Hepatic stellate cell (primary cell): ENCODE measurements at places on chromosomes 6 and 20.

DNA sequence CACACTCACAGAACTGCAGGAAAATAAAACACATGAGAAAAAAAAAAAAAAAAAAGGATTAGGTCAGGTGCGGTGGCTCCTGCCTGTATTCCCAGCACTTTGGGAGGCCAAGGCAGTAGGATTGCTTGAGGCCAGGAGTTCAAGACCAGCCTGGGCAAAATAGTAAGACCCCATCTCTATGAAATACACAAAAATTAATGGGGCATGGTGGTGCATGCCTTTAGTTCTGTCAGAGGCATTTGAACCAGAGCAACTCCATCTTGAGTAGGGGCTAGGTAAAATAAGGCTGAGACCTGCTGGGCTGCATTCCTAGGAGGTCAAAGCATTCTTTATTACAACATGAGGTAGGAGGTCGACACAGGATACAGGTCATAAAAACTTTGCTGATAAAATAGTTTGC, 39.0 kb upstream of the JARID2 start:
- DNase-seq, result no peak

DNA sequence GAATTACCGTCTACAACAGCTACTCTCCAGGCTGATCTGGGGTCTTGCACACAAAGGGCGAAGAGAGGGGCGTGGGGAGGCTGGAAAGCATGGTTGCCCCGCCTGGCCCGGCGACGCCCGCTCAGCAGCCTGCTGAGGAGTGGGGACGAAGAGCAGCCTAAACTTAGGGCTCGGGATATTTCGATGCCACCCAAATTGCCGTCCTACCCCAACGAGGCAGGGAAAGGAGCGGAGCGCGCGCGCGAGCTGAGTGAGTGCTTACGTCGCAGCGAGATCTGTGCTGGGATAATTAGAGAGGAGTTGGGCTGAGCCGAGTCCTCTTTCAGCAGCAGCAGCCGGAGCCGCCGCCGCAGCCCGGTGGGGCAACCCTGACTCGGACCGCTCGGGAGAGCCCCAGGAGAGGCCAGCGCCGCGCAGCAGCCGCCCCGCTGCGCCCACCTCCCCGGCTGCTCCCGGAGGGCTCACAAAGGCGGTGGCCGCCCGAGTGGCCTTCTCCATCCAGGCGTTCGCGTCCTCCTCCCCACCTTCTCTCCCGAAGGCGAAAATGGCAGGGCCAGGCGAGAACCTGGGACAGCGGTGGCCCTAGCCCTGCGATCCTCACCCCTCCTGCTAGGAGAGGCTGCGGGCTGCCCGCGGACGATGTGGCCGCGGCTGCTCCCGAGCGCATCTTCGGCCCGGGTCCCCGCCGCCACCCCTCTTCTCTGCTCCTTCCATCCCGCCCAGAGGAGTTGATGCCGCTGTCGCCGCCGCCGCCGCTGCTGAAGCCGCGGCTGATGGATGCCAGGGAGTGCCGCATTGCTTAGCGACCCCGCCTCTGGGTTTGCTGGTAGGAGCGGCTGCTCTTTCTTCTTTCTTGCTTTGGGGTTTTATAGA, at the start of gene CLVS2:
CLVS2 (plus strand) TSS at position 315 of the 873 bp plus-strand sequence. CDS start 1,543 bp downstream, outside the sequence.
- DNase-seq, result no peak

DNA sequence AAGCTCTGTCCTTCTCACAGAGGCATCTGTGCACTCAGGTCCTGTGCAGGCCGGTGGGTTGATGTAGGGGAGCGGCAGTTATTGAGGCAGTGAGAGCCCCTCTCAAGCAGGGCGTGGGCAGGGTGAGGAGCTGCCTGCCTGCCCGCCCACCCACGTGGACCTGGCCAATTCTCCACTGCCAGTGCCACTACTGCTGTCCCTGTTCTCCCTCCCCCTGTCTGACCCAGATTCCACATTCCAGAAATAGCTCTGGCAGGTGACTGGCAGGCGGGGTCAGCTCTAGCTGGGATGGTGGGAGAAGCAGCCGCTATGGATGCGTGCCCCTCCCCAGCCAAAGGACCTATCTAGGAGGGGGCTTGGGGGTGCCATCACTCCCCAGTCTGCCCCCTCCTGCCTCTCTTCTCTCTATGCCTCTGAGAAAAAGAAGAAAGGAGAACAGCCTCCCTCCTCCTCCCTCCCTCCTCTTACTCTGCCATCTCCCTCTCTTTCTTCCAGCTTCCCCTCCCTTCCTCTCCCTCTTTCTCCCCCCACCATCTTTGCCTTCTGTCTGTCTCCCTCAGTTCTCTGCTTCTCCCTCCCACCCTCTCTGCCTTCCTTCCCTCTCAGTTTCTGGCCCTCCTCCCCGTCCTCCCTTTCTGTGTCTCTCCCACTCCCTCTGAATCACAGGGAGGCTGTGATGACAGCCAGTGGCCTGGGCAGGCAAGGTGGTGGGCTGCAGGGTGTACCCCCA, 86.5 kb upstream of the MYL9 start:
- peak; percentile 56 for DNase-seq

GRCh38 chr20:61806995-61807394, 258.7 kb downstream of the TAF4 start:
- DNase-seq, result no peak

DNA sequence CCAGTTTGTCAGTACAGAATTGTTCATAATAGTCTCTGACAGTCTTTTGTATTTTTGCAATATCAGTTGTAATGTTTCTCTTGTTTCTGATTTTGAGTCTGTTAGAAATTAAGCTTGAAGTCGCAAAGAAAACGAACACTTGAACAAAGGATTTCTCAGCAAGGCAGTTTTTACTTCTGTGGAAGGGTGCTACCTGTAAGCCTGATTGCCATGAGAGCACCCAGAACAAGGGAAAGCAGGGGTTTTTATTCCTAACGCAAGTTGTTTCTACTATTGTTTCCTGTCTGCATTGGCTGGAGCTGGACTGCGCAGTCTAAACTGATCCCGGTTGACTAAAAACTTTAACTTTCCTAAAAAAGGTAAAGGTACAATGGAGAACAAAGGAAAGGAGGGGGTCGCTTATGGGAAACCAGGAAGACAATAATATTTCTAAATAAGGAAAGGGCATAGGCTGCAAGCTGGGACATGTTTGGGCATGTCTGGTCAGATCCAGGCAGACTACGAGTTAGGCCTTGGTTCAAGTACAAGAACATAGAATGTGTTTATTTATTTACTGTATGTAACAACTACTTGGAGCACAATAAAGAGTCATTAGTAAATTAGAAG, 28.5 kb downstream of the HLA-B start:
- DNase-seq, result no peak

DNA sequence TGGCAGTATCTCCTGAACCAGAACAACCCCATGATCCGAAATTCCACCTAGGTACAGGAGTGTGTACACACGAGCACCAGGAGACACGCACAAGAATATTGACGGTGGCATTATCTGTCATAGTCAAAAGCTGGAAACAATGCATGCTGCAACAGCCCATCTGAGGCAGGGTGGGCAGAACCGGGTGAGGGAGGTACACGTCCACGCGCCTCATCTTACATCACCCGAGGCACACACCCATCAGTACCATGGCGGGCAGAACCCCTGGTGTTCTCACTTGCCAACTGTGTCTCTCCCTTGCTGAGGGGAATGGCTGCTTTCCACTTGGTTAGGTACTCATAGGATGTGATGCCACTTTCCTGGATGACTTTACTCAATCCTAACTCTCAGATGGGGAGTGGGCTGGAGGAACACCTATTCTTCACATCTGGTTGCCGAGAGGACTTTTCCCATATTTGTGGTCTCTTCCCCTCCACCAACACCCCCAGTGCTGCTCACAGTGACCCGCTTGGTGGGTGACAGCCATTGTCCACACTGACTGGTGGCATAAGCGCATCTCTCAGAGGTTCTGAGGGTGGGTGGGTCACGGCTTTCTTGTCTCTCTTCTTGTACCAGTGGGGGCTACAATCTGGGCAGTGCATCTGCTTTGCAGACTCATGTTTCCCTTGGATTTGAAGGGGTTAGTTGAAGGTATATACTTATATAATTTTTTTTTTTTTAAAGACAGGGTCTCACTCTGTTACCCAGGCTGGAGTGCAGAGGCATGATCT, 13.5 kb downstream of the PPP1R3G start:
- DNase-seq, result no peak

DNA sequence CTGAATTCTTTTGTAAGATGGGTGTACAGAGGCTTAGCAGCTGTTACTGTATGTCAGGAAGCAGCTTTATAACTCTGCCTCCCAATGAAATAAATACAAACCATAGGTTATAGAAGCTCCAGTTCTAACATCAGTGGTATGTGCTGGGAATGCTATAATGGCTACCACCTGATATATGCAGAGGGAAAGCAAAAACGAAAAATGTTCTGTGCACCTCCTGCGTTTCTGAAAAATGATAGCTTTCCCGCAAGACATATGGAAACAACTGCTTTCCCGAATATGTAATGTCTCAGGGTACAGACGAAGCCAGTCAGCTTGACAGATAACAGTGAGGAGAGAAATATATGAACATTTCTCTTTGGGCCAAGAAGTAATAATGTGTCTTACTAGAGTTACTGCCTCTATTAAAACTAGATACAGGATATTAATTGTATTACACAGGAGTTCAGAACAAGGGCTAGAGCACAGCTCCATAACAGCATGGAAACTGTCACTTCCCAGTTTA, 517.0 kb upstream of the NRSN1 start:
- DNase-seq, result no peak

DNA sequence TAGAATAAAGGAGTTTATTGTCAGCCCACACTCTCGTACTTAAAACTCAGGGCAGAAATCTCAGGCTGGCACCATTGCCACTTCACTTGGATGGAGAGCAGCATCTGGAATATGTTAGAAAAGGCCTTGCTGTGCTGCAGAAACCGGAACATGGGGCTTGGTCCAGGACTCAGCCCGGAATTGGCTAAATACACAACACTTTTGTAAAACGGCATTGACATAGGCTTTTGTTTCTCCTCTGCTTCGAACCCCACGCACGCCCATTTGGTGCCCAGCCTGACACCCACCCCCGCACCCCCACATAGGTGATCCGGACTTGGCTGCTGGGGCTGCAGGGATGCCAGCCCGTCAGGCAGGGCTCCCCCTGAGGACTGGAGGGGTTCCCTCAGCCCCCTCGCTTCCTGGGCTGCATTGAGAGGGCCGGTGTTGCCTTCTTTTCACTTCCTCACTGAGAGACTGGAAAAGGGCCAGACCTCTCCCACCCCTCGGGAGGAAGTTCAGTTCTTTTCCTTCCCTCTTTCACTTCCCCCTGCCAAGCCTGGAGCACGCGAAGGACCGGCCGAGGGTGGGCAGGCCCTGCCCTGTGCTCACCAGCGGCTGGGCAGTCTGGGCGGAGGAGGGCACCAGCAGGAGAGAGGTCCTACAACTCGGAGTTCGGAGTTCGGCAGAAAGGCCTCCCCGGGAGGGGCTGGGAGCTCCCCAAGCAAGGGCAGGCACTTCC, 17.9 kb upstream of the CST3 start:
- DNase-seq, result no peak

GRCh38 chr6:87701344-87701675, 723 bp downstream of the AKIRIN2 start:
- DNase-seq, result no peak

- no peak for DNase-seq
These were observed 77.8 kb upstream of the TGM3 start for GRCh38 chr20:2217857-2218539.

GRCh38 chr6:15752820-15753219, 90.0 kb upstream of the DTNBP1 start:
- DNase-seq, result peak; percentile 15

- no peak for DNase-seq
These were observed 238.5 kb downstream of the GMPR start for GRCh38 chr6:16476861-16477260.

DNA sequence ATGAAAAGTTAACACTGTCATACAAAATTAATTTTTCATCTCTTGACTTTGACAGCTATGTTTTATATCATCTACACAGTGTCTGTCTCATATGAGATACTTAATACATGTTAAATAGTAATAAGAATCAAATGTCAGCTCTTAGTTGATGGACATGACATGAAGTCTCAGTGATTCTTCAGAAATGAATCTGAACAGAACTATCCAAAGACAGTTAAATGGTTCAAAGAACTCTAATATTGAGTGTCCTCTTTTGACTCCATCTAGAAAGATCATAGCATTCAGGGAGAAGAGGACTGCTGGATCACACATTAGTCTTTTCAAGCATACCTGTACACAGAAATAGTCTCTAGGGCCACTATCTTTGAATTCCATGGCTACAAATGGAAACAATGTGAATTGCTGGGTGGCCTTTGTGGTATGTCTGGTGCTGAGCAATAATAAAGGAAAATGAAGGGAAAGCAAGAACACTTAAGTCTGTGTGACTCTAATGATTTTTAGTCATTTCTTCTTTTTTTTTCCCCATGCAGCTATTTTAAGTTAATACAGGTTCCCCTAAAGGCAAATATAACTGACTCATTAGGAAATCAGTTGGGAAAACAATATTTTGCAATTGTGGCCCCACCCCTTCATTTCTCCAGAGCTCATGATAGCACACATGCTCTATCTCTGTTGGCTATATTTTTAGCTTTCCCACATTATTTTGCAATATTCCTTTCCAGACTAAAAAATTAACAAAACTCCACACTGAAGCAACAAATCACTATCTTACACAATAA, 367.5 kb downstream of the GRIK2 start:
- DNase-seq, result no peak

GRCh38 chr6:92634561-92634960, 784.8 kb downstream of the EPHA7 start:
- DNase-seq, result no peak

- no peak for DNase-seq
These were observed 164.6 kb downstream of the MTFR2 start for GRCh38 chr6:136085370-136086115.

DNA sequence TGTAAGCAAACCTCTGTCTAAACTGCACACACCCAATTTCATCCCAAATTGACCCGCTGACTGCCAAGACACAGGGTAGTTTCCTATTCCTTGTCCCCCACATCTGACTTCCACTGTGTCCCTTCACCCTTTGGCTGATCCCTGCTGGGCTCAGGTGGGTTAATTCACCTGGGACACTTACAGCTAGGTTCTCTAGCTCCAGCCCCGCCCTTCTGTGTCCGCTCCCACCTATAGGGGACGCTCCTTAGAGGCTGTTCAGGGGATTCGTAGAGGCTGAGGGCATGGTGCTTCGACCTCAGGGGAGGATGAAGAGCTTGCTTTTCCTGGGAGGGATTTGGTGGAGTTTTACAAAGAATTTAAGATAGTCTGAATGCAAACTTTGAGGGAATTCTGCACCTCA, 4.0 kb upstream of the CD93 start:
- DNase-seq, result no peak

DNA sequence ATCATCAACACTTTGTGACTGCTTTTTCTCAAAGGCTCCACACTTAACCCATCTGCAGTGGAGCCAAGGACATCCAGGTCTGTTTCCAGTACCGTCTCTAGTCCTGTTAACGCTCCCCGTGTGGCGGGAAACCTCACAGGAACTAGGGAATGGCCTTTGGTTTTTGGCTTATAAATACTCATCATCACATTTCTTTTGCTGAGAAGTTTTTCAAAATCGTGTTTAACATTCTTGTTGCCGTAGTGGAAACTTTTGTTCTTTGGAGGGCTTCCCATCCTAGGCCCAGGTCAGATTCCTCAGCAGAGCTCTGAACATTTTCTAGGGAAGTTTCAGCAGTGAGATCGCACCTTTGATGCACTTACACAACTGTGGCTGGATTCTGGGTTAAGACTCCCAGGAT, 24.6 kb downstream of the DAAM2 start:
- DNase-seq, result no peak
